Activated T-helper 9 cell treated with anti-CD3 and anti-CD28 coated beads, Interleukin-2, amount 50 U/mL, for 16 hours (primary cell): ENCODE measurements at places on chromosomes 2 and 18.

DNA sequence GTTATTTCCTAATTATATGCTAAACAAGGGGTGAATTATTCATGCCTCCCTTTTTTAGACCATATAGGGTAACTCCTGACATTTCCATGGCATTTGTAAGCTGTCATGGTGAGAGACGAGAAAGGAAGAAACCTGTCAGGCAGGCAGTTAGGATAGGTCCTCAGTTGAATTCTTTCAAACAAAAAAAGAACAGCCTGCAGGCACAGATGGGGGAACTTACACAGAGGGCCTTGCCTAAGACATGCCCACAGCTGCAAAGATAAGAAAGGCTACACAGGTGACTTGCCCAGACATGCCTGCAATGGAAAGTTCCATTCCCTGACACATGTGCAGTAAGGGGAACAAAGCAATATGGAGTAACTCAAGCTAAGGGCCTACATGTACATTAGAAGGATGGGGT lies 128.1 kb downstream of the TMEM163 start:
- no peak for DNase-seq

DNA sequence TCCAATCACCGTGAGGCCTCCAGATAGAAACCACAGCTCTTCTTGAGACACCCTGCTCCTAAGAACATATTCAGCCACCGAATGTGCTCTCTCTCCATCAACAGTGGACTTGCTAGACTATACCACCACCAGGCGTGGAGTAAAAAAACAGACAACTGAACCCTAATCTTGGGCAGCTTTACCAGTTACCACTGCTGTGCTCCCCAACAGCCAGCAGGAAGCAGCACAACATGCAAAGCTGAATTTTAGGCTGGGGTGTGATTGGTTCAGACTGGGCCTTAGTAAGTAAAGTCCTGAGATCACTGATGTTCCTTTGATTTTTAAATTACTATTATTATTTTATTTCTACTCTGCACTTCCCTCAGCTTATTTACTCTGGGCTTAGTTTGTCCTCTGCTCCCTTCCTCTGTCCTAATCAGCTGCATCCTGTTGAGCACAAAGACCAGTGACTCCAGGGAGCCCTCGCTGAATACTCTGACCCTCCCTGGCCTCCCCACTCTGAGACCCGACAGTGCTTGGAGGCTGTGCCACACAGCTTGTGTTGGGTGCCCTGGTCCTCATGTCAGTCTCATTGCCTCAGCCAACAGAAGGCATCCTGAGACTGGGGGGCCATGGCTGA lies 21.9 kb downstream of the MRPL35 start:
- no peak for DNase-seq

GRCh38 chr2:240460253-240460711 lies 24.8 kb downstream of the GPC1 start:
- DNase-seq: no peak

DNA sequence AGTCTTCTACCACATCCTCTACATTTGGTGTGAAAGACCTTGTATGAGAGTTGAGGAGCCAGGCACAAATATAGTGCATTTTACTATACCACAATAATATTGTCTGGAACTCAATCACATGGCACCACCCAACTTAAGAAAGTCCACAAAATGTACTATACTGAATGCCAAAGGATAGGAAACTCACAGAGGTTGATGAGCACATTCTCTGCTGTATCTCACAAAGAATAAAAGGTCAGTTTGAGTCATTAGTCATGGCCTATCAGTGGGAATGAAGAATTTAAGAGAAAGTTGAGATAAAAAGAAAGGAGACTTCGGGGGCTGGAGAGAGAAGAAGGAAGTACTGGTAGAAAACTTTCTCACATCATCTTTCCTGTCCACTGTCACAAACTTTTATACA lies 134.3 kb downstream of the RDH14 start:
- DNase-seq: no peak

DNA sequence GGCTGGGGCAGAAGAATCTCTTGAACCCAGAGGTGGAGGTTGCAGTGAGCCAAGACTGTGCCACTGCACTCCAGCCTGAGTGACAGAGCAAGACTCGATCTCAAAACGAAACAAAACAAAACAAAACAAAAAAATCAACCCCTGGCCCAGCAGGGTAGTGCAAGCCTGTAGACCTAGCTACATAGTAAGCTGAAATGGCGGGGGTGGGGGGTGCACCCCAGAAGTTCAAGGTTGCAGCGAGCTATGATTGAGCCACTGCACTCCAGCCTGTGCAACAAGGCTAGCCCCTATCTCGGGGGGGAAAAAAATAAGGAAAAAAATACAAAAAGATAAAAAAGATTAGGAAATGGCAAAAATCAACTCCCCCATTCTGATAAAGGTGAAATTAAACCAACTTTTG lies 6.4 kb downstream of the ATL2 start:
- DNase-seq: no peak

DNA sequence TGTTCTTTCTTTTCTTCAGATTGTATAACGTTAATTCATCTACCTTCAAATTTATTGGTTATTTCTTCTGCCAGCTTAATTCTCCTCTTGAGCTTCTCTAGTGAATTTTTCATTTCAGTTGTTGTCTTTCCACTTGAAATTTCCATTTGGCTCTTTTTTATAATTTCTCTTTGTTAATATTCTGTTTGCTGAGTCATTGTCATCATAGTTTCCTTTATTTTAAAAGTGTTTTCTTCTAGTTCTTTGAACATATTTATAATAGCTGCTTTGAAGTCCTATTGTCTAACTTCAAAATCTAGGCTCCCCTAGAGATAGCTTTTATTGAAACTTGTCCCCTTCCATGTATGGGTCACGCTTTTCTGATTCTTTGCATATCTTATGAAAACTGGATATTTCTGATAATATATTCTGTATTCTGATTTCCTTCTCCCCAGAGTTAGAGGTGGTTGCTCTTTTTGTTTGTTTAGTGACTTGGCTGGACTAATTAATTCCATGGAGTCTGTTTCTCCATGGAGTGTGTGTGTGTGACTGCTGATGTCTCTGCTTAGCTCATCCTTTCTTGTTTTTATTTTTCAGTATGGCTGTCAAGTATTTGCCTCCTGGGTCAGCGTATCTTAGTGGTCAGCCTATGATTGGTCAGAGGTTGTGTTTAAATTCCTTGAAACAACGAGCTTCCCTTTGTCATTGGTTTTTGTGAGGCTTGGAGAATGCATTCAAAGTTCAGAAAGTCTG lies 47.6 kb downstream of the DIS3L2 start:
- DNase-seq: no peak

- DNase-seq: no peak
Observed at GRCh38 chr2:3641181-3641580, 16.8 kb upstream of the ALLC start.

DNA sequence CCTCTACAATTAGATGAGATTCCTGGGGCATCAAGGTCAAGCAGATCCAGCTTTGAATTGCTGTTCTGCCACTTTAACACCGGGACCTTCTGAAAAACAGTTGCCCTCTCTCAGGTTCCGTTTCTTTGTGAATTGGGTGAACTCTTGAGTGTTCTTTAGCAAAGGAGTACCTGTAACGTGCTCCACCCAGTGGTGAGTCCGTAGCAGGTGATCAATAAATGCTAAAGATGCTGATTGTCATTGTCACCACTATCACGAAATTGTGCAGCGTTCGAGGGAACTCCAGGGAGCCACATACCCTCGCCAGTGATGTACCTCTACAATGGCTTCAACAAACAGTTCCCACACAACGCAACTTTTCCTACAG lies 81.9 kb downstream of the TCF7L1 start:
- no peak for DNase-seq

DNA sequence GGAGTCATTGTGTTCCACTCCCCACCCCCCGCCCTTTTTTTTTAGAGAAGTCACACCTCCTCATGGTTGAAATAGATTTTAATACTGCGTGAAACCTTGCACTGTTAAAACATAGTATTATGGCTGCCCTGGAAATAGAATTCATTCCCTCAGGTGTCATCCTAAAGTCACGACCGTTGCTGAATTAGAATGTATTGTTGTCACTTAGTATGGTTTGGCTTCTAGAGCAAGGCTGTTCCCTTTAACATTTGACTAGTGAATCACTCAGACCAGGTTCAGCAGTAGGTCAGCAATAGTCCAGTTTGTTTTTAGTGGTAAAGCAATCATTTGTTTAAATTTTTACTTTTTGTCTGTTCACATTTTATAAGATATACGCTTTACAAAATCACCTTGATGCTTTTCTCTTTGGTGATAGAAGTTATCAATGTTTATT lies 1.2 kb downstream of the BABAM2 start:
- no peak for DNase-seq

GRCh38 chr18:28365411-28365831 lies 188.5 kb upstream of the CDH2 start:
- DNase-seq: no peak

DNA sequence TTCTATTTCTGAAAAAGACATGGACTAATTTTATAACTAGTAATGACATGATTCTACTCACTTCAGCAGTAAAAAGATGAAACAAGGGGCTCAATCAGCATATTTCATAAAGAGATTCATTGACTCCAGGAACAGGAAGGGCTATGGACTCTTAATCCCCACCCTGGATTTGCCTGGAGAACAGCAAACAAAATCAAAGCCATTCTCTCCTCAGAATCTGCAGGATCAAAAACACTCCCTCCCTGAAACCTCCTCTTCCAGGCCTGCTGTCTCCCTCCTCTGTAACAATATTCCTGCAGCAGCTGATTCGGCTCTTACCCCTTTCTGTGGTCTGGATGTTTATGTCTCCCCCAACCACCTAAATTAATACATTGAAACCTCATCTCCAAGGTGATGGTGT lies 57.0 kb downstream of the ZC3H8 start:
- no peak for DNase-seq

DNA sequence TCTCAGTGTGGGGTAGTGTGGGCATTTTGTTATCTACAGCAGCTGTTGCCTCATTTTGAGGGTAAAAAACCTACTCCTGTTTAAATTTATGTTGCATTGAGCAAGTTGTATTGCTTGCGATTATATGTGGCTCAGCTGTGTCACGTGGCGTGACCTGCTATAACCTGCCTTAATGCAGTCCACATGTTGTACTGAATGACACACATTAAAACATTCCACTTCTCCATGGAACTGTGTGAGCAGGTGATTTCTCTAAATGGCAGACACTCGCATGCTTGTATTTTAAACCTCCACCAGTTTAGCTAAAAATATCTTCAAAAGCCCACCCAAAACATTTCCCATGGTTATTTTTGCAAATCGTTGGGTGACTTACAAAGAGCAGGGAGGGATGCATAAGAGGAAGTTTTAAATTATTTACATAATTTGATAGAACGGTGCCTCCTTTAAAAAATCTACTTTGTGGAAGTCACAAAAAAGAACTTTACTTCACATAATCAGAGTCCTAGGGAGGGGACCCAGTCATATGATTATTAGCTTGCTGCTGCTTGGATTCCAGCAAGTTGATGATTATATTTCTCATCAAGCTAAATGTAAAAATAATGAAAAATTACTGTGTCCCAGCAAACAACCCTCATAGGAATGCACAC lies 163.3 kb upstream of the ZEB2 start:
- no peak for DNase-seq
